Cardiac septum (tissue), 1 donor: ENCODE measurements at places on chromosomes 16 and 17. TPM values are rescaled to one million over a fixed set of nuclear protein-coding genes. Genes with fewer than 3 reads are reported as not detected.

KRTAP4-9 gene
- total RNA-seq: not detected

TSNAXIP1 gene
- 0.51 TPM for total RNA-seq

LRRC37A gene
- 0.32 TPM for total RNA-seq

RNF227 gene
- total RNA-seq: 1.00 TPM

GGT6 gene
- total RNA-seq: not detected

CNTD1 gene
- total RNA-seq: not detected

ATP2A3 gene
- 8.9 TPM for total RNA-seq

SPEM3 gene
- not detected for total RNA-seq

HOXB6 gene
- total RNA-seq: 0.92 TPM

CDH5 gene
- total RNA-seq: 51.9 TPM

PRR15L gene
- not detected for total RNA-seq

SBK1 gene
- 1.9 TPM for total RNA-seq

C16orf89 gene
- 8.9 TPM for total RNA-seq

TBC1D3C gene
- total RNA-seq: not detected

PRCD gene
- total RNA-seq: 2.7 TPM

SLC6A2 gene
- total RNA-seq: not detected

SSTR5 gene
- total RNA-seq: 0.57 TPM

AGRP gene
- not detected for total RNA-seq

ANKS4B gene
- not detected for total RNA-seq

FN3K gene
- 82.4 TPM for total RNA-seq

CAMTA2 gene
- total RNA-seq: 38.9 TPM

HSD11B2 gene
- total RNA-seq: 0.27 TPM

ABCC6 gene
- total RNA-seq: 0.38 TPM

ZACN gene
- not detected for total RNA-seq

PABPN1L gene
- total RNA-seq: not detected

TOP3A gene
- 14.1 TPM for total RNA-seq

SETD1A gene
- 9.6 TPM for total RNA-seq
